ENCODE measurements at places on chromosomes 2 and 18.

GRCh38 chr2:88585969-88586368 is 41.3 kb downstream of the EIF2AK3 start:
- DNase-seq = no peak

DNA sequence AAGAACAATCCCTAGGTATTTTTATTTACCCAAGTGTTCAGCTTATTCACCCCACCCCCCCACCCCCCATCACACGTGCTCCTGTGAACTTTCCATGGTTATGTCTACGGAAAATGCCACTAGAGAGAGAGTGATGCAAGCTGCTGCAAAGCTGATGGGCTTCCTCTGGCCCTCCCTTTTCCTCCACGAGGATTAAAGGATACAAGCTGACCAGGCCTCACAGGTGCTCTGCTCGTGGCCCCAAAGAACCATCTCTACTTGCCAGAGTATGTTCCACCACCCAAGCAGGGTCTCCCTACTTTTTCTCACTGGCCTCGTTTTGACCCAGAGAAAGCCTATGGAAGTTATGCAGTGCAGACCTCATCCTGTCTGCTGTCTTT is 342.6 kb downstream of the CELF4 start:
- no peak for DNase-seq

- no peak for DNase-seq
Measured at GRCh38 chr2:88837511-88838160, 146.2 kb downstream of the RPIA start.

DNA sequence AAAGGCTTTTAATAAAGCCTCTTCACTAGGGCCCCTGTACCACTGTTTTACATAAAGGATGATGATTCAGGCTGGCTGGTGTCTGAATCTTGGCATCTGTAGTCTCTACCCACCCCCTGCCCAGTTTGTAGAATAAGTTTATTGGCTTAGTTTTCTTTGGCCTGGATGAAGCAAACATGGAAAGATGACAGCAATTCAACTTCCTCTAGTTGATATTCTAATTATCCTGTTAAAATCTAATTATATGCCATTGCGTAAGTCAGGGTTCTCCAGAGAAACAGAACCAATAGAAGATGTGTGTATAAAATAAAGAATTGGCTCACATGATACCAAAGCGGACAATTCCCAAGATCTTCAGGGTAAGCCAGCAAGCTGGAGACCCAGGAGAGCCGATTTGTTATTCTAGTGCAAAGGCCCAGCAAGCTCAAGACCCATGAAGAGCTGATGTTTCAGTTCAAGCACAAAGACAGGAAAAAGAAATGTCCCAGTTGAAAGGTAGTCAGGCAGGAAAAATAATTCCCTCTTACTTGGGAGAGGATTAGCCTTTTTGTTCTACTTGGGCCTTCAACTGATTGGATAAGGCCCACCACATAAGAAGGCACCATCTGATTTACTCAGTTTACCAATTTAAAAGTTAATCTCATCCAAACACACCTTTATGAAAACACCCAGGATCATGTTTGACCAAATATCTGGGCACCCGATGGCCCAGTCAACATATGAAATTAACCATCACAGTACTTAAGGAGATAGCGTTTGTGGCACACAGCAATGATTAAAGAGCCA is 82.6 kb upstream of the LYPD1 start:
- no peak for DNase-seq

- no peak for DNase-seq
Measured at GRCh38 chr2:238427435-238428162, 872 bp downstream of the ASB1 start.

DNA sequence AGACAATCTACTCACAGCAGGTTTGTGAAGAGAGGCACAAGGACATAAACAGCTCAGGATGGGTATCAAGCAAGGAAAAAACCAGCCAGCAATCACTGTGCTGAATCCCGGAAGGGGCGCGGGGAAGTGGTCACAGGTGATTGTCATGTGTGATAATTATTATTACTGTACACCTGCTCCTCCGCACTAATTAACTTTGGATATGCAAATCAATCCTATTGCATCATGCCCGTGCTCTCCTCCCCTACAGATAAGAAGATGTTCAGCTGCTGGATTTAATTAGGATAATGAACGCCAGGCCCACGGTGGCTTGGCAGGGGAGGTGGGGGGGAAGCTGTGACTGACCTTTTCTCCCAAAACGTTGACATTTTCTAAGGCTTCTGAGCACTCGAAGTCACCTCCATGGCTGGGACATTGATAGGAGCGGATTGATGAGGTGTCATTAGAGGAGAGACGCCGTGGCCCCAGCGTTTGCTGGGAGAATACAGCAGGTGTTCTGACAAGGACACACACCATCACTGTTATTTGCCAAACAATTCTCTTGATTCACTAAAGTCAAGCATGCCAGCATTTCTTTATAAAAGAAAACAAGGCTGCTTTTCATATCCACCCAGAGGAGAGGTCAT is 160.3 kb upstream of the VRK2 start:
- no peak for DNase-seq

DNA sequence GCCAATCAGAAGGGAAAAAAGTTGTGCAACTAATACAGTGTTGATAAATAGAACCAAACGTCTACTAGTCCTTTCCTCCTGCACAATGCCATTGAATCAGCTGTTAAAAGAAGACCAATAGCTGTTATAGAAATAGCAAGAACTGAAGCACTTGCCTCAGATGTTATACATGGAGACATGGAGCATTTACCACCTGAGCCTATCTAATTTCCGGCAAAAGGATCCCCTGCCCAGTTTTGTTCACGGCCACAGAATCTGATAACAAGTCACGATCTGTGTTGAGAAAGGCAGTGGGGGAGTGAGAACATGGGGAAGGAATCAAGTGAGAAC is 285.4 kb downstream of the ZEB2 start:
- no peak for DNase-seq

- no peak for DNase-seq
Measured at GRCh38 chr2:10392951-10393639, 55.0 kb downstream of the ODC1 start.

GRCh38 chr18:37559194-37559593 is 6.4 kb downstream of the CELF4 start:
- DNase-seq = no peak

DNA sequence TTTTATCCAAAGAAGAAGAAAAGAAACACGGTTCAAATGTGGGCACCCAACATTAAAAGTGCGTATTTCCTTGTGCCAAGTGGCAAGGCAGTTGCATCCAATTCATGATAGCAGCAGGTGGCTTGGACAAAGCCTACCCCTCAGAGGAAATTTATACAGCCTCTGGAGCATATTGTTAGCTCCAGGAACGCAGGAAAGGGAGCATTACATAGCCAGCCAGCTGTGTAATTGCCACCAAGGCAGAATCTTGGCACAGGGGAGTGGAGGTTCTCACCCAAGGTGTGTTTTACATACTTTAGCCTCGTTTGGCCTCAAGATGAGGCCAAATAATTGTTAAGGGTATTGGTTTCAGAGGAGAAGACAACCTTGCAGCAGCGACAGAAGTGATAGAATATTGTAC is 526.9 kb downstream of the TMEM182 start:
- DNase-seq = no peak

DNA sequence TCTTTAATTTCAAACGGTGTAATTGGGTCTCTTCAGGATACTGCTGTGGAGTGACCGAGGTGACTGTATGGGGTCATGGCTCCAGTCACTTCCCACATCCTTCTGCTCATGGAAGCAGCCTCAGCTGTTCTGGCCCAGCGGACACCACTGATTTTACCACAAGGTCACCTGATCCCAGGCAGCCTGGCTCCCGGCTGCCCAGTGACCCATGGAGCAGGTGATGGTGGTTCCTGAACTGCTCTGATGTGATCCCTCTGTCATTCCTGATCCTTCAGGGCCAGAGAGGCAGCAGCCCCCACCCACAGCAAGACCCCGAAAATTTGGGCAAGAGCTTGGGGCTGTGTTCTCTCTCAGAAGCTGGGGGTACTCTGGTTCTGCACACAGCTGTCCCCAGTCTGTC is 35.5 kb upstream of the HS6ST1 start:
- no peak for DNase-seq

DNA sequence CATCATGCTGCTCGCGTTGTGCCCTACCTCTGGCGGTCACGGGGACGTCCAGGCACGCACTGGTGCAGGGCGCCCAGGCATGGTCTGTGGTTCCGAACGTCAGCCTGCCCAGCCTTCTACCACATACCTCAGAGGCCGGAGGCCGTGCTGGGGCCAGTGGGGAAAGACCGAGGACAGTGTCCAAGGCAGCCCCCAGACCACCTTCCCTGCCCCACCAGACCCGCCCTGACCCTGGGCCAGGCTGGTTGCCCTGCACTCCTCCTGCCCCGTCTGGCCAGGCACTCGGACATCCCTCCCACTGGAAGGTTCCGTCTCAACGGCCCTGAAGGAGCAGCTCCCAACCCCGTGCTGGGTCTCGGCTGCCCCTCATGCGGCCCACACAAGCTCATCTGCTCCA is 32.8 kb downstream of the SLC66A2 start:
- no peak for DNase-seq

- no peak for DNase-seq
Measured at GRCh38 chr2:231908584-231908983, 17.6 kb downstream of the NPPC start.

DNA sequence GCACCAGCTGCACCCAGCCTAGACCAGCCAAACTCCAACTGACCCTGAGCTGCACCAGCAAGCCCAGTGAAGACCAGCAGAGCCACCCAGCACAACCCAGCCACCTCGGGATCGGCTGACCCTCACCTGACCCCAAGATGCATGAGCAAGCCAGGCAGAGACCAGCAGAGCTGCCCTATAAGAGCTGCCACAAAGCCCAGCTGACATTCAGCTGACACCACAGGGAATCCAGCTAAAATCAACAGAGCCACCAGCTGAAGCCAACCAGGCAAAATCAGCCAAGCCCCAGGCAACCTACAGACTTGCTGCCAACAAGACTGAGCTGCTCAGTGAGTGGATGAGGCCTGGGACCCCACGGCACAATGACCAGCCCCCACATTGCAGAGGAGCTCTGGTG is 54.6 kb downstream of the CYP27C1 start:
- DNase-seq = no peak

DNA sequence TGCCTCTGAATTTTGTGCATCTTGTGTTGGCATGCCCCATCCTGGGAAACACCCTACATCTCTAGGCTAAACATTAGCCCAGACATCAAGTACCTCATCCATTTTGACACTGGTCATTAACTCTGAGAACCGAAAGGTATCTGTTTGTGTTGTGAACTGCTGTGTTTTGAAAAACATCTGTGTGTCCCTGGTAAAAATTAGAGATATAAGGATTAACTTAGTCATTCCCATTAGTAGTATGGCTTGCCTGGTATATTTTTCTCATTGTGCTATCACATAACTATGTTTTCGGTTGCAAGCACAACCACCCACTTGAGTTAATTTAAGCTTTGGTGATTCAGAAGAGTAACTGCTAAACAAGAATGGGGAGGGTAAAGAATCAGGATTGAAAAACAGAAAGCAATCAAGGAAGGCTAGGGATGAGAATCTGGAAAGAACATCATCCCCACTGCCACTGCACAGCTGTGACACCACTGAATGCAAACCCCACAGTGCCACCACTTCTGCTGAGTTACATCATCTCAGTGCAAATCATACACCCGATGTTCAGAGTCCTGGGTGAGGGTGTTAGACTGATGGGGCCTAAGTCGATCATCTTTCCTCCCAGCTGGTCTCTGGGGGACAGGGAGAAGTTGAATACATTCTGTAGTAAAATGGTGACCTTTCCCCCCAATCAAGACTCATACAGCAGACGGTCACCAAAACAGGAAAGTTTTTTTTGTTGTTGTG is 234.0 kb downstream of the EPHA4 start:
- no peak for DNase-seq

- no peak for DNase-seq
Measured at GRCh38 chr2:229856413-229856812, 65.4 kb downstream of the TRIP12 start.

- no peak for DNase-seq
Measured at GRCh38 chr18:79683626-79684282, 4.2 kb downstream of the CTDP1 start.

GRCh38 chr2:2720351-2720750 is 389.3 kb upstream of the MYT1L start:
- no peak for DNase-seq

DNA sequence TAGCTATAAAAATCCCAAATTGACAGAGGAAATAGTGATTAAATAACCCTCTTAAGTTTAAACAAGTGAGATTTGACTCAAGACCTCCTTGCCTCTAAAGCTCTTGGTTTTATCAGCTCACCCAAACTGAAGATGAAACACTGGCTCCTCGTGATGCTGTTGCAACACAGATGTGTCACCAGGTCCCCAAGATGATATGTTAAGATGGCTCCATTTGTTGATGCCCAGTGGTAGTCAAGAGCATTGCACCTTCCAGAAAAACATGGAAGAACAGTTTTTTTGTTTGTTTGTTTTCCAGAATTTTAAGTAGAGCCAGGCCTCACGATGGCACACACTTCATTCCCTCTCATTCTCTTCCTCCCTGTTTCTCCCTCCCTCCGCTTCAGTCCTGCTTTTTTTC is 399.8 kb downstream of the TXNL1 start:
- DNase-seq = no peak

DNA sequence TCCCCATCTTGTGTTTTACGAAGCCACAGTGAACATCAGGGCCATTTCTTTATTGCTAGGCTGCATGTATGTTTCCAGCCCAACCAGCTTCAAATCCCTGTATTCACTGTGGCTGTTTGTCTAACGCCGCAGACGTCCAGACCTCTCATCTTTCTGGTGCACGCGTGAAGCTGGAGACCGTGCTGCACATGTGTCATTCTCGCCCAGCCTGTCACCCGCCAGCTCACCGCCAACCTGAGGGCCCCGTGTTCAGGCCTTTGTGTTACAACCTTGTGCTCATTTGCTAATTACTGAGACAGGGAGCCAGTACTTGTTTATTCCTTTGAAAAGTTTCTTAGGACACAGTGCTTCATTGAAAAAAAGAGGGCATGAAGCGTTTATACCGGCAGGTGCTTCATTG is 21.4 kb downstream of the SALL3 start:
- DNase-seq = no peak

- no peak for DNase-seq
Measured at GRCh38 chr2:36394804-36395203, 39.2 kb downstream of the CRIM1 start.

DNA sequence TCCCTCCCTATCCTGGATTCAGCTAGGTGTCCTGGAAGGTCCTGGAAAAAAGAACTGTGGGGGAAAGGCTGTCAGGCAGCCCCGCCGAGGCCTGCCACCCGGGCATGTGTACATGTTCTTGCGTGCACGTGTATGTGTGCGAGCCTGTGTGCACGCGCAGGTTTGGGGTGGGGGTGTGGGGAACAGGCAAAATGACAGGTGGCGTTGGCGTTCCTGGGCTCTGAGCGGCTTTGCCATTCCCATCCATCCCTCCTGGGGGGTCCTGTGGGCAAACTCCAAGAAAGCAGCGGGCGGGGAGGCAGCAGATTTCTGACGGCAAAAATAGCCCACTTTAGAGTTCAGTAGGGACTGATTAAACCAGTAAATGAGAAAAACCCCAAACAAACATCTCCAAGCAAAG is 35.6 kb downstream of the EMX1 start:
- DNase-seq = no peak

Data from Panc1 (cell line).